ENCODE measurements at places on chromosomes 11 and 22.

DNA sequence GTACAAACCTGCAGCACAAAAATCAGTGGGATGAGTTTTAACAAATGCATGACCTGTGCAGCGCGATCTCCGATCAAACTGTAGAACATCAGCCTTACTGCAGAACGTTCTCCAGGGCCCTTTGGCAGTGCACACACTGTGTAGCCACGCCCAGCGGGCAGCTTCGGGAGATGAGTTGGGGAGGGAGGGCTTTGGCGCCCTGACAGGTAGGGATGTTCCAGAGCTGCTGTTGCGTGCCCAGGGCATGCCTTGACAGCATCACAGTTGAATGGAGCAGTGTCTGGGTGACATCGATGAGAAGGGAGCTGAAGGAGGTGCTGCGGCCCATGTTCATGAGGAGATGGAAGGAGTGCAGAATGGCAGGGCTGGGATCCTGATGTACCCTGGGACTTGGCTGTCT, 80.2 kb downstream of the TBC1D22A start:
- no peaks in the 10 kb centered on the region for H3K27me3 ChIP-seq
- H3K27ac ChIP-seq = no peak overlapping the region
- no peak for DNase-seq
- no peaks in the 10 kb centered on the region for H3K36me3 ChIP-seq
- no peaks in the 10 kb centered on the region for H3K4me1 ChIP-seq

DNA sequence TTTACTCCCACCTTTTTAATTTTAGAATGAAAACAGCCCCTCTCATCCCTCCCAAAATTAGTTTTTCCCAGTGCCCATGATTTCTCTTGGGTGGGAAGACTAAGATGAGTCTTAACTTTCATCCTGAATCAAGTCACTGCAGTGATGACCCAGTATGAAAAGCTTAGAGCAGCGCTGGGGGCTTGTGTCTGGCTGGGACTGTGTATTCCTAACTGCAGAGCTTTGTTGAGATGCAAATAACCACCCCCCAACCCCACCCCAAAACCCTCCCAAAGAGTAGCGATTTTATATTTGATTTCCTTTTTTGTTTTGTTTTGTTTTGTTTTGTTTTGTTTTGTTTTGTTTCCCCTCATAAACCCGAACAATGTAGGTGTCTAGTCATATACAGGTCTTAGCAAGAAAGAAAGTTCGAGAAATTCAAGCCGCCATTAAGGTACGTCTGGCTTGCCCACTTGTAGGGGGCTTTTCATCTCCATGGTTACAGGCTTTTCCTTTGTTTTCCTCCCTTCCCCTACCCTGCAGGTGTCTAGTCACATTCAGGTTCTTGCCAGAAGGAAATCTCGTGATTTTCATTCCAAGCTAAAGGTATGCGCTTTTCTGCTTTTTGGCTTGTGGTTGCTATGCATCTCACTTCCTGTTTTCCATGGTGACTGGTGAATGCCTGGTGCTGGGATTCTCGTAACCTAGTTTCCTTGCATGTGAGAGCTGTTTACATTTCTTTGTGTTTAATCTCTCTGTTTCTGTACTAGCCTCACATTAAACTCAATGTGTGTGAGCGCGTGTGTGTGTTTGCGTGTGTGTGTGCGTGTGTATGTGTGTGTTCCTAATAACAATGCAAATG, 144.6 kb upstream of the RASSF10 start:
- no peaks in the 10 kb centered on the region for H3K36me3 ChIP-seq
- H3K4me1 ChIP-seq = no peaks in the 10 kb centered on the region
- no peak overlapping the region for H3K27ac ChIP-seq
- H3K27me3 ChIP-seq = peaks cover 4% of the 10 kb centered on the region

GRCh38 chr11:119099711-119100110, 1.9 kb downstream of the DPAGT1 start:
- H3K4me1 ChIP-seq = peaks cover 32% of the 10 kb centered on the region
- no peak for DNase-seq
- H3K36me3 ChIP-seq = peaks cover 10% of the 10 kb centered on the region
- H3K4me3 ChIP-seq = no peak overlapping the region

DNA sequence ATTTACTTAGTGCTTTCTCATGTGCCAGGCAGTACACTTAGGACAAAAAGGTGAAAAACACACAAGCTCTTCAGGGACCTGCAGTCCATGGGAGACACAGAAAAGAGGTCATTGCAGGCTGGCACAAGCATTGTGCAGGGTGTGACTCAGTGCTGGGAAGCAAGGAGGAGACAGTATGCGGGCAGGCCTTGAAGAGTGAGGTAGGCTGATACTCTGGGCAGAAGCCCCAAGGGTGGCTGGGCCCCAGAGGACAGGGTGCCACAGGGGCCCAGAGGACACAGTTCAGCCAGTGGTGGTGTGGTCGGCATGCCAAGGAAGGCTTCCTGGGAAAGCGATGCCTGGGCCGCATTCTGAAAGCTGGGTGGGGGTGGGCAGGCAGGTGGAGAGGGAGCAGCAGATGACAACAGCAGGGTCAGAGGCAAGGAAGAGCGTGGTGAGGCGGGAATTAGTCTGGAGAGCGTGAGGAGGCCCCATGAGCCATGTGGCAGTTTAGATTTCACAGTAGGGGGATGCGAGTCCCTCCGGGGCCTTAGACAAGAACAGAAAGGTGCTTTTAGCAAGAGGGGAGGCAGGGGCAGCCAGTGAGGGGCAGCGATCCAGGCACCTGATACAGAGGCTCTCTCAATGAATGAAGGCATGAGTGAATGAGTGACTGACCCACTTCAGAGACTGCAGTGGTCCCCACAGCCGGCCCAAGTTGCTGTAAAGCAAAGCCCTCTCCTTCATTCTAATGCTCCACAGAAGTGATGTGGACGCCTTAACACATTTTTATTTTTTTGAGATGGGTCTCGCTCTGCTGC, 6.8 kb downstream of the C11orf24 start:
- no peak overlapping the region for H3K4me3 ChIP-seq
- H3K4me1 ChIP-seq = peaks cover 6% of the 10 kb centered on the region
- no peak overlapping the region for H3K27ac ChIP-seq
- DNase-seq = no peak

All from CD8-positive, alpha-beta memory T cell (primary cell).